Effector memory CD8-positive, alpha-beta T cell (primary cell): ENCODE measurements at places on chromosomes 5 and 9.

DNA sequence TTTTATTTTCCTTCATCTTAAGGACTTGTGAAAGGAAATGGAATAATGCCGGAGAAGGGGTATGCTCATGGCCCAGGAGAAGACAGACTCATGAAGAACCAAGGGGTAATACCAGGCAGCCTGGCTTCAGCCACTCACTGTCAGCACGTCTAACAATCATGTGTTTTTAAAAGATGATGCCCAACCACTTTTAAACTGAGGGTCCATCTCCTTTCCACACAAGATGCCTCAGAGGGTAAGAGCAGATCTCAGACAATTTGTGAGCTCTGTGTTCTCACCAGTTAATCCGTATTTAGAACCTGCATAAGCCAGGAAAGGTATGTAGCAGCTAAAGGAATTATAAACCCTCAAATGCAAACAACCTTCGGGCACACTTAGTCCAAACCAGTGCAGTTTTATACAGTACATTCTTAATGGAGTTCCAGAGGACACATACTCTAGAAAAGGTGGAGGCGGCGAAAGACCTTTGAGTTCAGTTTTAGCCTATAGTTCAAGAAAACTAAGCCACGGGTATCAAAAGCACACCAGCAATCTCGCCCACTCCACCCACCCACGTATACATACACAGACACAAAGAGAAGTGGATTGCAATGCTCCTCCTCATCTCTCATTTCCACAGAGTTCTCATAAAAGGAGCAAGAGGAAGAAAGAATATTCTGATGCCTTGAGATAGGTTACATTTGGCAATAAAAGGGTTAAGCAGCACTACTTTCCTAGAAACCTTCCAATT lies 2.6 kb downstream of the DIAPH1 start:
- H3K27me3 ChIP-seq, result no peaks in the 10 kb centered on the region
- peak overlapping the region; percentile 92 for H3K27ac ChIP-seq
- peak overlapping the region; percentile 99 for H3K4me3 ChIP-seq
- peaks cover 39% of the 10 kb centered on the region for H3K36me3 ChIP-seq
- H3K4me1 ChIP-seq, result peaks cover 59% of the 10 kb centered on the region
- no peak for DNase-seq

DNA sequence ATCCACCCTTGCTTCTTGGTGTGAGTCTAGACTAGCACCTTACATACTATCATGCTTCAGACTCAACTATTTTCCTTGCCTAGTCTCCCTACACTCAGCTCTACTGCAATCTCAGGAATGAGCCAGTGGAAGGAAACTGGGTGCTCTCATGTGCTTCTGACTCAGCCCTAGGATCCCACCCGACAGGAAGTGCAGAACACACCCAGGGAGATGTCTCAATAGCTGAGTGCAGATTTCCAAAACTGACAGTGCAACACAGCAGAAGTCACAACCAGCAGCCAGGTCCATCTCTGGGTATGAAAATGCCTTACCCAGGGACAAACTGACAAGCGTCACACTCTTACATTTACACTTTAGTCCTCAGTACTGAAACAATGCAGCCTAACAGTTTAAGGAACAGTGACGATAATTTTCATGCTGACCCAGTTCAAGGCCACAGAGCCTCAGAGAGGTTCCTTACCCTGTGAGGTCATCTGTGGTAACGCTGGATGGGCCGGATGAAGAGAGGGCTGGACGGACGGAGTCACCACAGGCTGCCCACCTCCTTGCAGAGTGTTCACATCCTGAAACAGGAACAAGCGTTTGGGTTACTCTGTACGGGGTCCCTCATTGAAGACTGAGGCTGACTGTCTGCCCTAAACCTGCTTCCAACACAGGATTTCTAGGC lies 33.0 kb downstream of the FKBP15 start:
- no peaks in the 10 kb centered on the region for H3K27me3 ChIP-seq
- no peaks in the 10 kb centered on the region for H3K4me1 ChIP-seq
- H3K27ac ChIP-seq, result peak overlapping the region; percentile 8

- no peak overlapping the region for H3K27ac ChIP-seq
- H3K27me3 ChIP-seq, result no peaks in the 10 kb centered on the region
- H3K36me3 ChIP-seq, result peaks cover 22% of the 10 kb centered on the region
- no peaks in the 10 kb centered on the region for H3K4me1 ChIP-seq
Observed at GRCh38 chr5:80871541-80871961, 88.6 kb upstream of the RASGRF2 start.

- no peaks in the 10 kb centered on the region for H3K36me3 ChIP-seq
- DNase-seq, result no peak
- peaks cover 43% of the 10 kb centered on the region for H3K27me3 ChIP-seq
- H3K4me1 ChIP-seq, result no peaks in the 10 kb centered on the region
Observed at GRCh38 chr5:150175536-150175935, 9.0 kb downstream of the CDX1 start.
